ENCODE measurements at places on chromosomes 5 and 9.

DNA sequence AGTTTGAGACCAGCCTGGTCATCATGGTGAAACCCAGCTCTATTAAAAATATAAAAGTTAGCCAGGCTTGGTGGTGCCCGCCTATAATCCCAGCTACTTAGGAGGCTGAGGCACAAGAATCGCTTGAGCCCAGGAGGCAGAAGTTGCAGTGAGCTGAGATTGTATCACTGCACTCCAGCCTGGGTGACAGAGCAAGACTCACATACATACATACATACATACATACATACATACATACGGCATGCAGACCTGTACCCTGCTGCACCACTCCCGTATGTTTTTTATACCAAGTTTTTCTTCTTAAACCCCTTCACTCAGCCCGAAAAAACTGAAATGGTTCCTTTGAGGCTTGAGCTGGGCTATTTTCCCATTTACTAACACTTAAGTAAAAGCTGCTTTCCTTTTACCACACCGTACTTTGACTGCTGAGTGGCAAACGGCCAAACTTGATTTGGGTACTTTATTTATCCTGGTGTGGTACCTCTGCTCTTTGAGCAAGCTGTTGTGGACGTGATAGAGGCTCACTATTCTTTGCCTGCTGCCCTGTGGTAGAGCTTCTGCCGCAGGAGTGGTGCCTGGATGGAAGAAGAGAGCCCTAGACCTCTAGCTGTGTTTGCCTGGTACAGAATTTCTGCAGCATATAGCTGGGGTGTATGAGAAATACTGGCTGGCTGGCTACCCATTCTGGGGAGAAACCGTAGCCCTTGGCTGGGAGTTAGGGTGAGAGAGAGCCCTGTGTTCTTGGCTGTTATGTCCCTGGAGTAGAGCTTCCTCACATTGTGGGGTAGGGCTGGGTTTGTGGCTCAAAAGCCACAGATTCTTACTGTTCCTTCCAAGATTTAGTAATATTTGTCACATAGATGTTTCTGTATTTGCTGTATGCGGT lies 19.4 kb downstream of the IPO11 start:
- no peak for DNase-seq

- no peak for DNase-seq
Measured at GRCh38 chr9:72589667-72590521, 68.5 kb downstream of the TMC1 start.

DNA sequence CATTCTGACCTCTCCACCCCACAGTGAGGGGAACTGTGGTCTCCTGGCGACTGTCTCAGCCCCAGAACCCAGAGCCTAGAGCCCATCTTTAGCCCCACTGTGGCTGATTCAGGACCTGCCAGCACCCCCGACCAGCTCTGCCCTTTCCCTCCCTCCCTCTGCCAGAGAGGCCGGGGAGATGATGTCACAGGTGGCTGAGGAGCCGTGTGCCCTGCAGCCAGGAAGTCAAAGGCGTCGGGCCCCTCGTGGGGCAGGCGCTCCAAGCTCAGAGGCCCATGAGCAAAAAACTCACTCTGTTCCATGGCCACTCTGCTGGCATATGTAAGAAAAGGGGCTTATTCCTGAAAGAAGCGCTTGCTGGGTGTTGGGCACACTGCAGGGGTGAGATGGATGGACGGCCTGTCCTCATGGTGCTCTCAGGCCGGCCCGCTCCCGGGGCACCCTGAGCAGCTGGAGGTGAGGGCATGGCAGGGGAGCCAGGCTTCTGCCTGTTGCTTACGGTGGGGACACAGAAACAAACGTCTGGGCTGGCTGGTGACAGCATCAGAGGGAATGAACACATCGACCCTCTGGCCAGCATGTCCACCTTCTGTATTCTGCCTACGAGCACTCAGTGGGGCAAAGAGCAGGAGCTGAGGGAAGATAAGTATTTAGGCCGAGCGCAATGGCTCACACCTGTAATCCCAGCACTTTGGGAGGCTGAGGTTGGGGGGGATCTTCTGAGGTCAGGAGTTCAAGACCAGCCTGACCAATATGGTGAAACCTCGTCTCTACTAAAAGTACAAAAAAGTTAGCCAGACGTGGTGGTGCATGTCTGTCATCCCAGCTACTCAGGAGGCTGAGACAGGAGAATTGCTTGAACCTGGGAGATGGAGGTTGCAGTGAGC lies 41.1 kb downstream of the LAMC3 start:
- DNase-seq = no peak

DNA sequence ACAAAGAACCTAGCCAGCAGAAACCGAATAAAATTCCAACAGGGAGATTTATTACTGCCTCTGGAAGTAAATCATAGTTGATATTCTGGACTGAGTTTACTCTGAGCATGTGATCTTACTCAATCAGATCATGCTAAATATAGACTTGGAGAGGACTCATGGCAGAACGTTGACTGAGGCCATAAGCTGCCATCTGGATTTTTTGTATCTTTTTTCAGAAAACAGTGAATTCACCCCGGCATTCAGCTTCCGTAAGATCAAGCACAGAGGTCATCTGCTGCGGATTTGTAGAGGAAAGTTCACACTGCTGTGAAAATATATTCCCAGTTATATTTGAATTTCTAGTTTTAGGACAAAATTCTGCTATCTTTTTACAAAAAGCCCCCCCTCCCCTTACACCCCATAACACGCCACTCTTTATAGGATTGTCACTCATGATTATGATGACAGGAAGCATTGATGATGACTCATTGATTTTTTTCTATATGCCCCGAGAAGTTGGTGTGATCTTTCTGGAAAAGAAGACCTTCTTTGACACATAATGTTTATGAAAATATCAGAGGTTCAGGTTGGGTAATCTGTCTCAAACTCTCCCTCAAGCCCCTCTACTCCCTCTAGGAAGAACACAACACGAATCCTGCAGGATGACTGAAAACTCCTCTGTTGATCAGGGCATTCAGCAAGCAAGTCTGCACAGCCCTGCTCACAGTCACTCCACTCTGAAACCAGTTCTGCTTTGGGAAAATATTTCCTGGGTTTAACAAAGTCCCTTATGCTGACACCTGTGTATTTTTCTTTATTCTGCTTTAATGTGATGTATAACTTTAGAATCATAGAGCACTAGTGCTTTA lies 70.8 kb downstream of the NXNL2 start:
- DNase-seq = no peak

DNA sequence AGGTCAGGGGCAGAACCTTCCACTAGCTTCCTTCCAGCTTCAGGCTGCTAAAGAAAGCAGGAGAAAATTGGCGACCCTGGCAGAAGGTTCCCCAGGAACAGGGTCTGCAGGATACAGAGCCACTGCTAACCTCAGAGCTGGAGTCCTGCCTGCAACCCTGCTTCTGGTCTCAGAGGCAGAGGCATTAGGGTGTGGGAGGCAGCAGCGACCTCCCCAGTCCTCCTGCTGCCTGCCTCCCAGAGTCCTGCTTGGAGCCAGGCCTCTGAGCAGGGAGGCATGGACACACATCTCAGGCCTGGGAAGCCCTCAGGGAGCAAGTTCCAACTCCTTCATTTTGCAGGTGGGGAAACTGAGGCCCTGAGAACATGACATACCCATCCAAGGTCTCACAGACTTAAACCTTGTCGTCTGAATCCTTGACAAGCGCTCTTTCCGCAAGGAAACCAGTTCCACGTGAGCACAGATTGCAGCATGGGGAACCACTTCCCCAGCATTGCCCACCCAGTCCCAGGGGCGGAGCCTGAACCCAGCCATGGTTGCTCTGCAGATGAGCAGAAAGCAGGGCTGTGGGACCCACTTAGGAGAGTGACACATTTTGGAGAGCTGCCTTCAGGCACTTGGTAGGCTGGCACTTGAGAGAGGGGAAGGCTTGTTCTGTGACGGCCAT lies 28.2 kb upstream of the HAND1 start:
- DNase-seq = no peak

- DNase-seq = no peak
Measured at GRCh38 chr5:115246361-115246991, 16.2 kb downstream of the PGGT1B start.
